Renal cortical epithelial cell (primary cell): ENCODE measurements at places on chromosomes 3 and 15.

GRCh38 chr15:92633418-92633817 is 22.2 kb downstream of the FAM174B start:
- no peak for DNase-seq

GRCh38 chr15:76576523-76577279 is 240.1 kb downstream of the ISL2 start:
- DNase-seq, result peak; percentile 89

- peak; percentile 59 for DNase-seq
Measured at GRCh38 chr3:7238565-7239295, 377.8 kb downstream of the GRM7 start.

- DNase-seq, result peak; percentile 97
Measured at GRCh38 chr3:158918008-158918407, 116.2 kb downstream of the MFSD1 start.

DNA sequence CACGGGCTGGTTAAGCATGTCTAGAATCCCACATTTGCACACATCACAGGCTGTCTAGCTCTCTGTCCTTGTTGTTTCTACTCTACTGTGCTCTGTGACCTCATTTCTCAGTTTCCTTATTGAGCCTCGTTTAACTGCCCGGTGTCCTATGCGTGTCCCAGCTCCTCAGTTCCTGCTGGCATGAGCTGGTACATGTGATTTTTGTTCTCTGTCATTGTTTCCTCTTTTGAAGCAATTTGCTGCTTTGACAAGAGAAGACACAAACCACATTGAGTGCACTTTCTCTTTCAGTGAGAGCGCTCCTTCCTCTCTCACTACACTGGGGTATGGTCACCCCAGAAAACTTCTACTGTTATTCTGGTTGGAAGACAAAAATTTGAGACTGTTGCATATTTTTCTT is 563.5 kb downstream of the PDCD6IP start:
- no peak for DNase-seq

- DNase-seq, result no peak
Measured at GRCh38 chr15:43526261-43526930, 9.0 kb downstream of the MAP1A start.
